Mesenchymal stem cell (in vitro differentiated cells and primary cell): ENCODE measurements at places on chromosomes 1 and 21.

DNA sequence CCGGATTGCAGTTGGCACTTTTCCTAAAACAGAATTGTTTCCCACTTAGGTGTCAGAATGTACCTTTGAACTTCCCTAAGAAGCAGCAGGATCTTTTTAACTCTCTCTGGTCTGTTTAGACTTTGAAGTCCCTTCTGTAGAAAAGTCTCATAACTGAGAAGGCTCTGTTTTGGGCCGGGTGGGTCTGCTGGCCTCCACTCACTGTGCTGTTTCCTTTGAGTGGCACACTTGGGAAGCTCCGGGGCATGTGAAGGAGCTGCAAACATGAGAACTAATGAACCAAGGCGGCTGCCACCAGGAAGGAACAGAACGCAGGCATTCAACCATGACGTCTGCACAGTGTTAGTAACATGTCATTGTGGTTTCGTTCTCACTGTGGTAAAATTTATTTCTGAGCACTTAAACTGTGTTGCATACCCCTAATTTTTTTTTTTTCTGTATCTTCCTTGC is 19.5 kb upstream of the NCMAP start:
- peak overlapping the region; percentile 12 for H3K27ac ChIP-seq
- H3K36me3 ChIP-seq, result no peaks in the 10 kb centered on the region
- peak; percentile 90 for DNase-seq
- H3K27me3 ChIP-seq, result no peaks in the 10 kb centered on the region
- H3K4me3 ChIP-seq, result no peak overlapping the region

DNA sequence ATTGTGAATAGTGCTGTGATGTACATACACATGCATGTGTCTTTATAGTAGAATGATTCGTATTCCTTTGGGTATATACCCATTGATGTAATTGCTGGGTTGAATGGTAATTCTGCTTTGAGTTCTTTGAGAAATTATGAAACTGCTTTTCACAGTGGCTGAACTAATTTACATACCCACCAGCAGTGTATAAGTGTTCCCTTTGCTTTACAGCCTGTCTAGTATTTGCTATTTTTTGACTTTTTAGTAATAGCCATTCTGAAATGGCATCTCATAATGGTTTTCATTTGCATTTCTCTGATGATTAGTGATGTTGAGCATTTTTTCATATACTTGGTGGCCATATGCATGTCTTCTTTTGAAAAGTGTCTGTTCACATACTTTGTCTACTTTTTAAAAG is 54.5 kb upstream of the FAM78B start:
- no peaks in the 10 kb centered on the region for H3K27me3 ChIP-seq
- H3K4me3 ChIP-seq, result no peak overlapping the region
- H3K4me1 ChIP-seq, result no peaks in the 10 kb centered on the region
- no peak overlapping the region for H3K27ac ChIP-seq
- H3K36me3 ChIP-seq, result no peaks in the 10 kb centered on the region
- DNase-seq, result no peak

DNA sequence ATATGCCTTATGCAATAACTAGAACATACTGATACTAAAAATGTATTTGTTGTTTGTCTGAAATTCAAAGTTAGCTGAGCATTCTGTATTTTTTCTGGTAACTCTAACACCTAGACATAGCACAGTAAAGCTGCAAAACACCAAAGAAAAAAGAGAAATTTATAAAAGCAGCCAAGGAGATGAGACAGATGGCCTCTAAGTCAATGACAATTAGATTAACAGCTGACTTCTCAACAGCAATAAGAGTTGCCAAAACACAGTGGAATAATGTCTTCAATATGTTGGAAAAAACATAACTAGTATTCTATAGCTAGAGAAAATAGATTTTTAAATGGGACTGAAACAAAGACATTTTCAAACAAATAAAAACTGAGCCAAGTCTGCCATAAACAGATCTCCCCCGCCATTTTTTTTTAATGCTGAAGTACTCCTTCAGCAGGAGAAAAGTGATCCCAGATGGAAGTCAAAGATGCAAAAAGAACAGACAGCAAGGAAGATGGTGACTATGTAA is 81.3 kb downstream of the SYF2 start:
- no peaks in the 10 kb centered on the region for H3K36me3 ChIP-seq
- H3K4me3 ChIP-seq, result no peak overlapping the region
- peaks cover 50% of the 10 kb centered on the region for H3K27me3 ChIP-seq
- no peak for DNase-seq
- no peak overlapping the region for H3K27ac ChIP-seq

DNA sequence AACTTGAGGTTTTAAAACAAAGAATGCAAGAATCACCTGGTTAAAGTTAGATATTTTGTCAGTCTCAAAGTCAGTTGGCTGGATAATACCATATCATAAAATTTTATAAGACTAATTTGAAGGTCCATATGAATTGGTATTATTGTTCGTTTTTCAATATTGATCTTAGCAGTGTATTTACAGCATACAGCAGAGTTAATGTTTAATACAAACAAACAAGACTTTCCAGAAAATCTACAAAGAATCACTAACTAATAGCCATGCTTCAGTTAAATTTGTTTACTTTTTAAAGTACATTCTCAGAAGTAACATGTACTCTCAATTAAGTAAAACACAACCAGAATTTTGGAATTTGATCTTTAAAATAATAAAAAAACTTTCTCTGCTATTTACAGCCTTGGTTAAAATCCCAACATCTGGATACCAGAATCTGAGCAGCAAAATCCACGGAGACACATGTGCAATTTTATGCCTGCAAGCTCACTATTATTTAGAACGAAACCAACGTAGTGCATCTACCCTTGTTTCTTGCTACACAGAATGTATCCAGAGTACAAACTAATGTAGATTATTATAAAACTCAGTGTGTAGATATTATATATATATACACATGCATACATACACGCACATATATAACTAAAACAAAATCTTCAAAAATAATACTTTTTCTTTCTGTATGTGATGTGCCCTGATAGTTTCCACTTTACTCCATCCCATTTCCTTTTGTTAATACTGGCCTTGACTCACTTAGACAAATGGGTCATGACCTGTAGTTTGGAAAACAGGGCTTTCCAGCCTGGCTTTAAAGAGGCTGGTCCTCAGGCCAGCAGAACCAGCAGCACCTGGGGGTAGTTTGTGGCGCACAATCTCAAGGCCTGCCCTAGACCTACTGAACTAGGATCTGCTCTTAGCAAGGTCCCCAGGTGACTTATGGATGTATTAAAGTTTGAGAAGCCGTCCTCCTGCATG is 63.6 kb upstream of the ERG start:
- H3K4me3 ChIP-seq, result no peak overlapping the region
- H3K27ac ChIP-seq, result no peak overlapping the region
- DNase-seq, result no peak
- peaks cover under 1% of the 10 kb centered on the region for H3K4me1 ChIP-seq
- no peaks in the 10 kb centered on the region for H3K36me3 ChIP-seq

GRCh38 chr1:221794935-221795334 is 53.0 kb upstream of the DUSP10 start:
- DNase-seq, result no peak
- peaks cover 2% of the 10 kb centered on the region for H3K4me1 ChIP-seq
- H3K4me3 ChIP-seq, result no peak overlapping the region
- H3K36me3 ChIP-seq, result no peaks in the 10 kb centered on the region

GRCh38 chr1:96538111-96538641 is 183.4 kb upstream of the PTBP2 start:
- no peaks in the 10 kb centered on the region for H3K36me3 ChIP-seq
- no peak overlapping the region for H3K4me3 ChIP-seq
- H3K27me3 ChIP-seq, result no peaks in the 10 kb centered on the region
- peak; percentile 88 for DNase-seq

- no peaks in the 10 kb centered on the region for H3K36me3 ChIP-seq
- no peak overlapping the region for H3K27ac ChIP-seq
- no peak overlapping the region for H3K4me3 ChIP-seq
- H3K4me1 ChIP-seq, result peaks cover 2% of the 10 kb centered on the region
- no peaks in the 10 kb centered on the region for H3K27me3 ChIP-seq
Measured at GRCh38 chr1:180567654-180568053, 8.9 kb downstream of the OVAAL start.

DNA sequence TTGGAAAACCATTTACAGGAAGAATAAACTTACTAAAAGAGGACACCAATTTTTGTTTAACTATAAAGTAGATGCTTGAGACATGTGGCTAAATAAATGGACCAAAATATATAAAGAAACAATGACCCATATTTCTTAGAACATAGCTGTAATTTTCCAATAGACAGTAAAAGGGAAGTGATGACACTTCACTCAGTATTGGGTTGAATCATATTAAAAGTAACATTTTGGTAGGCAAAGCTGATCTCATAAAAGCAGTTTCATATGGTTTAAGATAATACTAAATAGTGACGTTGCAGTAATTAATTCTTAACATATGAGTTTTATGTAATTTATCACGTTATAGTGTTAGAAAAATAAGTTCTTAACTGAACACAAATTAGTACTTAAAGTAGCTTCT is 308.9 kb upstream of the RUNX1 start:
- no peak overlapping the region for H3K4me3 ChIP-seq
- no peak for DNase-seq
- H3K4me1 ChIP-seq, result no peaks in the 10 kb centered on the region
- no peaks in the 10 kb centered on the region for H3K36me3 ChIP-seq

DNA sequence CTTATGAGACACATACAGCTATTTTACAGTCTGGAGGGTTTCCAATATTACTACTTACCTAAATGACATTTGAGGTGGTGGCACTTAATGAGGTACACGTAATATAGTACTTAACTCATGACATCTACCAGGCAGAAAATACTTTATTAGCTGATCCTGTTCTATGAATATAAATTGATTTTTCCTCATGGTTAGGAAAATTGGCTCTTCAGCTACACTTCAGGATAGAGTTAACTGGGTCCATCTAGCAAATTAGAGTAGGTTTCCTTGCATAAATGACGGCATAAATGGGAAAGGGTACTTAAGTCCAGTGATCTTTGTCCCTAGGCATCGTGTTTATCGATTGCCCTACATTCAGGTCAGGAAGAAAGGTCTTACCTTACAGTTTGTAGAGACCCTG is 988.8 kb upstream of the TMPRSS15 start:
- no peaks in the 10 kb centered on the region for H3K36me3 ChIP-seq
- no peaks in the 10 kb centered on the region for H3K4me1 ChIP-seq
- DNase-seq, result no peak
- no peaks in the 10 kb centered on the region for H3K27me3 ChIP-seq
- H3K4me3 ChIP-seq, result no peak overlapping the region

- H3K36me3 ChIP-seq, result peaks cover 36% of the 10 kb centered on the region
- no peak overlapping the region for H3K27ac ChIP-seq
- H3K4me1 ChIP-seq, result peaks cover 1% of the 10 kb centered on the region
- no peak overlapping the region for H3K4me3 ChIP-seq
Measured at GRCh38 chr1:167763525-167764220, 41.9 kb downstream of the MPZL1 start.

DNA sequence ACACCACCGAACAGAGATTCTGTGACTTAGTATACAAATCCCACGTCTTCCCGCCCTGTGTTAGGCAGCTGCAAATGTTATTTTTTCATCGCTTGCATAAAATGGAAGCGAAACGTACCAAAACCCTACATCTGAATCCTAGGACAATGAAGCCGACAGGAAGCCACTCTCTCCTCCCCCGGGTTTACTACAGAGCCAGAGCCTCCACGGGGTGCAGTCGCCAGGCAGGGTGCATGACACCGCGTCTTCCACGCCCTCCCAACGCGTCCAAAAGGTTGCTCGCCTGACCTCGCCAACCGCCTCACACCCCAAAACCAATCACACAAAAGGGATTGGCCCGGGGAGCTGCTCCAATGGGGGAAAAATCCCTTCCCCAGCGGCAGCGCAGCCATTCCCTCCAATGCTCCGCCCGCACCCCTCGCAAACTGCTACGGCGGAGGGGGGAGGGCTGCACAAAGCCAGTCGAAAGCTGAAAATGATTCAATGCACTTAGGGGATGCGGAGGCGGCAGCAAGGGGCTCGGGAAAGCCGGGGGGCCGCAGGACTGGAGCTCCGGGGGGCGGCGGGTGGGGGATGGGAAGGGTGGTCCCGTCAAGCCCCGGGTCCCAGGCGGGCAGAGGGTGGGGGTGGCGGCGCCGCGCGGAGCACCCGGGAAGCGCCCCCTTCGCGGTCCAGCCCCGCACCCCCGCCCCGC is 701 bp downstream of the CEP170 start:
- H3K27ac ChIP-seq, result peak overlapping the region; percentile 86
- peaks cover 6% of the 10 kb centered on the region for H3K36me3 ChIP-seq
- DNase-seq, result peak; percentile 73
- peak overlapping the region; percentile 95 for H3K4me3 ChIP-seq
- peaks cover 1% of the 10 kb centered on the region for H3K4me1 ChIP-seq

- H3K4me1 ChIP-seq, result no peaks in the 10 kb centered on the region
- no peaks in the 10 kb centered on the region for H3K27me3 ChIP-seq
- H3K36me3 ChIP-seq, result peaks cover 3% of the 10 kb centered on the region
- H3K4me3 ChIP-seq, result no peak overlapping the region
Measured at GRCh38 chr1:47262787-47263413, 30.9 kb upstream of the TAL1 start.

- H3K4me3 ChIP-seq, result no peak overlapping the region
- peaks cover 72% of the 10 kb centered on the region for H3K36me3 ChIP-seq
- DNase-seq, result no peak
- no peaks in the 10 kb centered on the region for H3K27me3 ChIP-seq
Measured at GRCh38 chr1:228093050-228093906, 9.8 kb downstream of the C1orf35 start.

GRCh38 chr1:222991908-222992307 is 151.1 kb downstream of the TLR5 start:
- H3K4me1 ChIP-seq, result peaks cover 3% of the 10 kb centered on the region
- no peak overlapping the region for H3K27ac ChIP-seq
- H3K27me3 ChIP-seq, result no peaks in the 10 kb centered on the region
- H3K36me3 ChIP-seq, result peaks cover 23% of the 10 kb centered on the region
- no peak overlapping the region for H3K4me3 ChIP-seq

DNA sequence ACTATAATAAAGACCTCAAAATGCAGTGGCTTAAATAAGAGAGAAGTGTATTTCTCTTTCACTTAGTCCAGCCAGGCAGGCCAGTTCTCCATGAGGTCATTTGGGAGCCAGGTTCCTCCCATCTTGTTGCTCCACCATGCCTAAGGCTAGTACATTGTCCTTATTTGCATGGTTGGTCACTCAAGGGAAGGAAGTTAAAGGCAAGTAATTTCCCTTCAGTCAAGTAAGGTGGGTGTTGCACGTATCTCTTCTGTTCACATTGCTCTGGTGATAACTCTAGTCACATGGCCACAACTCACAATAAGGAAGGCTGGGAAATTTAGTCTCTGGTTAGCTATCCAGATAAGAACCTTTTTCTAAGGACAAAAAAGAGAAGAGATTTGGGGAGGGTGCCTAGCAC is 27.2 kb upstream of the TADA1 start:
- DNase-seq, result no peak
- peaks cover 2% of the 10 kb centered on the region for H3K27me3 ChIP-seq
- H3K36me3 ChIP-seq, result no peaks in the 10 kb centered on the region
- no peak overlapping the region for H3K4me3 ChIP-seq

DNA sequence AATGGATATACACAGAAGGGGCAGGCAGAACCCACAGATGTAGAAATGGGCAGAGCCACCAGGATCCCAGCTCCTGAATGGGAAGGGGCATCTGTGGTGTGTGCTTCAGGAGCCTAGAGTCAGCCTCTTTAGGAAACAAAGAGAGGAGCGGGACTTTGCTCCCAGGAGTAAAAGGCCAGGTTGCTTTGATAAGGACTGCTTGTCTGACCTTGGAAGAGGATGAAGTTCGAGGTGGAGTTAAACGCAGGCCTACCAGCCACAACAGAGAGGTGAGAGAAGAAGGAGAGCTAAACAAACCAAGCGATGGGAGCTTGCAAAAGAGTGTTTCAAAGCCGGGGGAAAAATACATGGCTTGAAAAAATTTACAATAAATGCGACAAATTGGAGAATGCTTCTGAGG is 49.9 kb upstream of the TMPRSS2 start:
- DNase-seq, result no peak
- no peak overlapping the region for H3K4me3 ChIP-seq
- H3K36me3 ChIP-seq, result no peaks in the 10 kb centered on the region
- H3K27me3 ChIP-seq, result peaks cover 28% of the 10 kb centered on the region
